ENCODE measurements at places on chromosomes 13 and 19.

GRCh38 chr19:47161876-47162489 is 31.3 kb downstream of the SAE1 start:
- no peak for DNase-seq

- DNase-seq, result no peak
Observed at GRCh38 chr19:28023064-28023463, 1189.9 kb downstream of the UQCRFS1 start.

GRCh38 chr13:83878691-83879430 is 3.4 kb downstream of the SLITRK1 start:
- no peak for DNase-seq

GRCh38 chr13:74070065-74070464 is 64.1 kb downstream of the KLF12 start:
- no peak for DNase-seq

DNA sequence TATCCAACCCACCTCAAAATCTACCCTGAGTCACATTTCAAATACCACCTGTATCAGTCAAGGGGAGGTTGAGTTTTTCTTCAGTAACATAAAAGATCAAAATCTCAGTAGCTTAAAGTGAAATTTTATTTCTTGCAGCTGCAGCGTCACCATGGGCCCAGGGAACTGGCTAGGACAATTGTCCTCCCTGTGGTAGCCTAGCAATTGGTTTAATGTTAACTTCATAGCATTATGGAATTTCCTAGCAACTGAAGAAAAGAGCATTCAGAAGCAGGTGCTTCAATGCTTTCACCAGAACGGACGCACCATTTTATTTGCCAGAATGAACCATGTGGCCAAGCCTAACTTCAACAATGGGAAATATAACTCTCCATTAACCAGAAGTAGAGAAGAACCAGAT is 359.3 kb upstream of the TSHZ3 start:
- DNase-seq, result no peak

- no peak for DNase-seq
Observed at GRCh38 chr13:100773429-100773828, 98.8 kb upstream of the TMTC4 start.

DNA sequence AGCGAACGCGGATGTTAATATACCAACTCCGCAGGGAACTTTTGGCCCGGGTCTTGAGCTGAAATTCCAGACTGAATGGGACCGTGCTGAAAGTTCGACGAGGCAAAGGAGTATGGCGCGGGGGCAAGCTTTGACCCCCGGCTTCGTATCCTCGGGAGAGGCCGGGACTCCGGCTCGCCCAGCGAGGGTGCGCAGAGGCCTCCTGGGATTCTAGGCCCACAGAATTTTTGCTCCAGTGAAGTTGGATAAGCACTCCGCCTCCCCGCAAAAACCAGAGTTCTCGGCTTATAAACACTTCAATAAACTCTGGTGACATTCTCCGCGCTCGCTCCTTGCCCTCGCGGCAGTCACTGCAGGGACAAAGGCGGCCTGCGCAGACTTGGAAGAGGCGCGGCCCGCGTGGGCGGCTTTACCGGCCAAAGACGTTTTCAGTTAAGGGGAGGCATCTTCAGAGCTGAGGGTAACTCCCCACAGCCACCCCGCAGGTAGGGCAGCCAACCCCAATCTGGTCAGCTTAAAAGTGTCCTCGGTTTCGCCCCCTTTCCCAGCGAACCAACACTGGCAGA is 112.6 kb downstream of the KCNRG start:
- DNase-seq, result no peak

GRCh38 chr13:30496147-30496546 is 30.4 kb upstream of the HMGB1 start:
- DNase-seq, result no peak

DNA sequence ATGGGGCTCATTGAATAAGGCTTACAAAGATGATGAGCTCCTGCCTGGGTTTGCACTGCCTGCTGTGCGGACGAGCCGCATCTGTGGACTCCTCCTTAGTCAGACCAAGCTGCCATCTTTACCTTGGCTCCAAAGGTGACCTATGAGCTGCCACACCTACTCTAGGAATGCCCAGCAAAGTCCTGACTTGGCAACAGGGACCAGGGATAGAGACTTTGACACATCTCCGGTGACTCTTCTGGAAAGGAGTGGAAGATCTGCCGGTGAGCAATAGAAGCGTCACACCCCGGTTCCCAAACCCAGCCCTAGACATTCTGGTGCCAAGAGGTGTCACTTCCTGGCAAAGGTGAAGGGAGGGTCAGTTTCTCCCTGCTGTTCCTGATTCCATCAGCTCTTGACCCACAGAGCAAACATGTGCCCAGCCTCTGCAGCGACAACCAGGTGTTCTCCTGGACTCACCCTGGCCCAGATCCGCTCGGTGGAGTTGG is 50.2 kb upstream of the GTF3A start:
- no peak for DNase-seq

GRCh38 chr13:33006638-33007037 is 9.6 kb upstream of the KL start:
- DNase-seq, result no peak
